ENCODE measurements at places on chromosomes 2 and 18.

DNA sequence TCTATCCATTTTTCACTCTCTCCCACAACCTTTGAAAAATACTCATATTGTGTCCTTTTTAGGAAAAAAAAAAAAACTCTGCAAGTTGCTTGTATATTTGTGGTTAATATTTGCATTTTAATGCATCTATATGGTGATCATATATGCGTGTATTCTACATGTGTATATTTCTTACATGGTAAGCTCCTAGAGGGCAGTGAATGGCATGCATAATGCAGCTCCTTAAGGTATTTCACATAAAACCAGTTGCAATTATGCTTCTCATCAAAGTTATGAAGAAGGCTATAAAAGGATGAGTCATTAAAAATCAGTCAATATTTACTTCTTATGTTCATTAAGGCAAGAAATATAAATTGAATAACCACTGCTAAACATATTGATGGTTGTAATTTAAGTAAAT lies 100.8 kb downstream of the LRP1B start:
- DNase-seq, result no peak

- no peak for DNase-seq
These were observed 203.6 kb downstream of the ACKR3 start for GRCh38 chr2:236773206-236773605.

DNA sequence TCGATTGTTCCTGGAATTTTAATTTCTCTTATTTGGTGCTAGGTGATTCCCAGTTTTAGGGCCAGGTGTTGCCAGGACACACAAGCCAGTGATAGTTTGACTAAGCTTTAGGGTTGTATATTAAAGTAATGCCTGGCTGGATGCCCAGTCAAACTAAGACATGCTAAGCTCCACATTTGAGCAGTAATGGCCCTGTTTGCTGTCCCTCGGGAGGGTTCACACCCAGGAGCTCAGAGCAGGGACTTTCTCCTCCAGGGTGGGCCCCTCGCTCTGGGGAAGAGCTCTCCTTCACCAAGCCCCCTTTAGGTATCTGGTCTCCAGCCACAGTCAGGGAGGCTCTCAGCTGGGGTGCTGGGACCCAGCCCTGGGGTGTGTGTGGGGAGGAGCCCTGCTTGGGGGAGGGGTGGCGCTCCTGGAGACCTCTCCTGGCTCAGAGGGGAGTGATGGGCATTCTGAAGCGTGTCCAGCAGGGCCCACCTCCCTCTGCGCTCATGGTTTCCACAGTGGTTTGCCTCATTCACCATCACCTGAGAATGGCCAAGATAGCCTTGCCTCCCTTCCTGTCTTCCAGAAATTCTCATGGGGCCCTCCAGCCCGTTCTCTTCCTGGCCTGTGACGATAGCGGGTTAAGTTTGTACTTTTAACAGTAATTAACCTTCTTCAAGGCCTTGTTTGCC lies 31.7 kb downstream of the INPP4A start:
- no peak for DNase-seq

GRCh38 chr2:149773006-149773405 lies 185.4 kb upstream of the MMADHC start:
- DNase-seq, result no peak

DNA sequence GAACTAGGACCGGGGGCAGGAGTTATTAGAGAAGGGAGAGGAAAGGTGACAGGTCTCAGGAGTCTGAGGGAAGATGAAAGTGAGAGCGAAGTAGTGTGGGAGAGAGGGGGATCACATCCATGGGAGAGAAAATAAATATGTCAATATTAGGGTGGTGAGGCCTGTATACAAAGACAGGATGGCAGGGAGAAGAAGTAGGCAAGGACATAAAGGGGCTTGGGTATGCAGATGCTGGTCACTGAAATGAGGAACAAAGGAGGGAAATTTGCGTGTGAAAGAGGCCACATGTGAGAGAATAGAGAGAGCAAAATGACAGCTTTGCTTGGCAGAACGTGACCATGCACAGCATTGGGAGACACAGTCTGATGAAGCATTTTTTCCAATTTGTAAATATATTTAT lies 13.6 kb downstream of the METAP1D start:
- no peak for DNase-seq

DNA sequence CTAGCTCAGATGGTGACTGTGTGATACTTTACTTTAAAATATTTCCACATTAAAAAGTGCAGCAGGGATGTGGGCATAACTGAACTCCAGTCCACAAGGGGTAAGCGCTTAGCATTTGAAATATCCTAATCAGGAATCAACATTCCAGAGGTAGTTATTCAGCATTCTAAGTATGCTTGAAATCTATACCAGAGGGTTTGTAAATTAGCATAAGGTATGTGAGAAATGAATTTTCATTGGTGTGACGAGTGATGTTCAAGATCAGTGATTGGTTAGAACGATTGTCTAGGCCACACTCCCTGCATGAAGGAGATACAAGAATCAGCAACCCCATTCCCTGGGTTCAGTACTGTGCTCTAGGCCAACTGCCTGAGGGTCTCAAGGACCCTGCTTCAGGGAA lies 42.6 kb downstream of the MAPK4 start:
- DNase-seq, result peak; percentile 3

DNA sequence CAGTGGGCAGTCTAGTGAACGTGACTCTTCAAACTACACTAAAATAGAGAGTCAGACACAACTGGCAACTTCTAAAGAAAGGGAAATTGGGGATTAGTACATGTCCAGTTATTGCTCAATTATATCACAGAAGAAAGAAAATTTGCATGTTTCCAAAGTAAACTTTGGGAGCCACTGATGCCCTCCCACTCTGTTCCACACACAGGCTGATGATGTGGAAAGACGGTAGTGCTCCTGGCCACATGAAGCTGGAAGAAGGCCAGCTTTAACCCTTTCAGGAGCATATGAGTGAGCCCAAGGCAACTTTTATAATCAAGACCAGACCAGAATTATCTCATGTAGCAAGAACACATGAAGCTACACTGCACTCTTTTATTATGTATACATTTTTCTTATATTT lies 141.0 kb downstream of the NR4A2 start:
- DNase-seq, result peak; percentile 1

GRCh38 chr2:27916293-27916995 lies 25.9 kb downstream of the BABAM2 start:
- DNase-seq, result no peak

DNA sequence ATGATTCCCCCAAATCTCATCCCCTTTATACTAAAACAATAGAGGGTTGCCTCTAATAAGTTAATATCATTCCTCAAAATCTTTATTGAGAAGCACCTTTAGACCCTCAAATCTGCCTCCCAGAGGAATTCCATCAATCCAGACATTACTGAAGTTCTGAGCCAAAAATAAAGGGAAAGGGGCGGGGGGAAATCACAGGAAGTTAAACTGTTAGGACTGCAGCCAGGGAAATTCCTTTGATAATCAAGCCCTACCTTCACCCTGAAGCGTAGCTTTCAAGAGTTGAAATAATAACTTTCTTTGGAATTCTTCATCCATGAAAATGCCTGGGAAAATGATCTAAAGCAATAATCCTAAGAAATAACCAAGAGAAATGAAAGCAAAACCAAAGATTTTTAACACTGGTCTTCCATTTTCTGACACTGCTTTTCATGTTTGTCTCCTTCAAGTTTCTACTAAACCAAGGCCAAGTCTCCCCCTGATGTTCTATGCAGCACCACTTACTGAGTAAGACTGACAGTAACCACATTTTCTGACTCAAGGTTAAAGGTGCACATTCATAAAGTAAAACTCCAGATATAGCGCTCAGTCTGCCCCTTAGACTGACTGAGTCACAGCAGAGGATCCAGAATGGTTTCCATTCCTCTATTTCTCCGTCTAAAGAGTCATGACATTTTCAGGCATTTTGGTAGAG lies 78.2 kb downstream of the TCF4 start:
- DNase-seq, result peak; percentile 98

GRCh38 chr18:43571078-43571689 lies 293.9 kb upstream of the SYT4 start:
- DNase-seq, result peak; percentile 7

- DNase-seq, result no peak
These were observed 124.8 kb downstream of the LAMA1 start for GRCh38 chr18:6992761-6993160.

- no peak for DNase-seq
These were observed 32.2 kb downstream of the BUB1 start for GRCh38 chr2:110645616-110646015.

DNA sequence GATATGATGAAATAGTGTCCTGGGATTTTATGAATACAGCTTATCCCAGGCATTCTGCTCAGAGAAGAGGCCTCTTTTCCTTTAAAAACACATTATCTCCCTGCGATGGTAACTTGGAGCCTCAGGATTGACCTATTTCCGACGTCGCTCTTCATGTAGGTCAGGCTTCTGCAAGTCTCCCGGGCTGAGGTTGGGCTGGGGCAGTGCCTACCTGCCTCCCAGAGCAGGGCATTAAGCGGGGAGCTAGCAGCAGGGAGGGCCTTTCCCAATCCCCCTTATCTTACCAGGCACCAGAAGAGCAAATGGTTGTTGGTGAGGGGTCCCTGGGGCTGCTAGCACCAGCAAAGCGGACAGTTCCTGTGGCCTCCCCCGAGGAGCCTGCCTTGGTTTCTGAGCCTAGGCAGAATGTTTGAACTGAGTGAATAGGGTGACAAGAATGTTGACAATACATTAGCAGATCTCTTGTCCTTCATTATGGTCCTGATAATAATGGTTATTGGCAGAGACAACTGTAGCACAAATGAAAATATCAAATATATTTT lies 60.2 kb downstream of the TRPM8 start:
- DNase-seq, result no peak

DNA sequence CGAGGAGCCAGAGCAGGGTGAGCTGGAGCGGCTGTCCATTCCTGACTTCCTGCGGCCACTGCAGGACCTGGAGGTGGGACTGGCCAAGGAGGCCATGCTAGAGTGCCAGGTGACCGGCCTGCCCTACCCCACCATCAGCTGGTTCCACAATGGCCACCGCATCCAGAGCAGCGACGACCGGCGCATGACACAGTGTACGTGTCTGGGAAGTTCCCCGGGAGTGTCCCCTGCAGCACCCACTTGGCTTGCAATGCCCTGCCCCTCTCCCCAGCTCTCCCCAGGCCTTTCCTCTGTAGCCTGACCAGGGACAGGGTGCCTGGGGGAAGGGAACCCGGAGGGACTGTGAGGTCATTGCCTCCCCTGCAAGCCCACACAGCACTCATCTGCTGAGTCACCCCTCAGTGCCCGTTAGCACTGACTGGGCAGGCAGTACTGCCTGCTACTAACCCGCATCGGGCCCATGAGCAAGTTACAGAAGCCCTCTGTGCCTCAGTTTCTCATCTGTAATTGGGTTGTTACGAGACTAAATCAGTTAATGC lies 29.4 kb upstream of the GMPPA start:
- DNase-seq, result peak; percentile 72

GRCh38 chr2:5026571-5027234 lies 665.5 kb upstream of the SOX11 start:
- DNase-seq, result no peak

DNA sequence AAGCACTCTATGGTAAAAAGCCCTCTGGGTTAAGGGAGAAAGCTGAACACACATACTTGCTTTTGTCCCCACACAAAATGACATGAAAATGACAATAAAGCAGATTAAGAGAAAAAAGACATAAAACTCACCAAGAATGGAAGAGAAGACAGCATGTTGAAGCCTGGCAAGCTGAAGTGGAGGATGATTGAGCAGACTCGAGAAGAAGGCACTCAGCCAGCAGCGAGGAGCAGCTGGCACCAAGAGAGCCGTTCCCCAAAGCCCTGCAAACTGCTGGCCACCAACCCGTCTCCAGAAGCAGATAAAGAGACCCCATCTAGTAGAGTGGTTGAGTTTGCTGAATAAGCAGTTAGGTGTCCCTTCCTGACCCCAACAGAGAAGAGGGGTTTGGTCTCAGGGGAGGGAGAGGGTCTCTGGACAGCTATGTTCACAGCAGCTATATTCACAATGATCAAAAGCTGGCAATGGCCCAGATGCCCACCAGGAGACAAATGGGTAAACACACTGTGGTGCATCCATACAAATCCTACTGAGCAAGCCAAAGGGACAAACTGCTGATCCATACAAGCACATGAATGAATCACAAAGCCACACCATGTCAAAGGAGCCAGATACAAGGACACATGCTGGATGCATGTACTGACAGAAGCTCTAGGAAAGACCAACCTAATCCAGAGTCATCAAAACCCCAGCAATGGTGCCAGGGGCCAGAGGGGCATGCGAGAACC lies 36.9 kb downstream of the FAM168B start:
- DNase-seq, result no peak

- no peak for DNase-seq
These were observed 777.5 kb upstream of the ID2 start for GRCh38 chr2:7904319-7904718.

- no peak for DNase-seq
These were observed 11.4 kb downstream of the CTIF start for GRCh38 chr18:48550101-48550729.

- DNase-seq, result no peak
These were observed 34.2 kb upstream of the LRRTM1 start for GRCh38 chr2:80338794-80339193.

- peak; percentile 92 for DNase-seq
These were observed 397.8 kb downstream of the METTL4 start for GRCh38 chr18:2173486-2173885.

DNA sequence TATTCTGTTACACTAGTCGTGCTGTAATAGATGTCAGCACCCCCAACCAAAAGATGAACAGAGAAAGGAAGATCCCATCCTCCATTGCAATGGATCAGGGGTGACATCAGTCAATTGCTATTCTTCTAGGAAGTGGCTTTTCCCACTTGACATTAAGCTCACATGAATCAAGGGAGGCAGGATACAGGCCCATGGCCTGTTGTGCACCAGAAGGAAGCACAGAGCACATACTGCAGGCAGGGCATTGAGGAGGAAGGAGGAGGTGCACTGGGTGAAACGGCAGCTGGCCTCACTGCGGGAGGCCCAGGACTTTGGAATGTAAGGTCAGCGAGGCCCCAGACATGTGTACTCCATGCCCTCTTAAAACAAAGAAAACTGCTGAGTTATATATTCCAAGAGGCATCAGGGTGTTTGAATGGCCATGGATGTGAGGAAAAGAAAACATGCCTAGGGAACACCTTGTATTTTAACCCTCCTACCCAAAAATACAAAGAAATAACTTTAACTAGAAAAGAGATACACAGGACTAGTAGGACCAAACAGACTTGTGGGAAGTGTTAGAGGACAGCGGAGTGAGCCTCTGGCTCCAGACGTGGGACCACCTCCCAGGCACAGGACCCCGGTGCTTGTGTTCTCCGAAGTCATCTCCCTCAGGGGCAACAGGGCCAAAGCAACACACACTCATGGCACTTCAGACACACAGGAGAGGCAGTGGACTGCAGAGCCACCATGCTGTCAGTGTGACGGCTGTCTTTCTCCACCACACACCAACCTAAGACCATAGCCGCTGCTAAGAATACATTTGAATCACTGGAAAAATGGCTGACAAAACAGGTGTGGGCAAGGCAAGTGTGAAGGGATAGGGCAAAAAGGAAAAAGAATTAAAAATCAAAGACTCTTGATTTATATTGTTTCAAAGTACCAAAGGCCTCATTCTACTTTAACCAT lies 51.4 kb upstream of the RIOK3 start:
- peak; percentile 69 for DNase-seq
